ENCODE measurements at places on chromosomes 16 and 17.

GRCh38 chr16:62921904-62922303 lies 885.7 kb upstream of the CDH8 start:
- DNase-seq: no peak

- no peak for DNase-seq
These were observed 217.3 kb upstream of the IRX3 start for GRCh38 chr16:54503856-54504219.

- no peak for DNase-seq
These were observed 562.8 kb upstream of the GOT2 start for GRCh38 chr16:59296888-59297287.

DNA sequence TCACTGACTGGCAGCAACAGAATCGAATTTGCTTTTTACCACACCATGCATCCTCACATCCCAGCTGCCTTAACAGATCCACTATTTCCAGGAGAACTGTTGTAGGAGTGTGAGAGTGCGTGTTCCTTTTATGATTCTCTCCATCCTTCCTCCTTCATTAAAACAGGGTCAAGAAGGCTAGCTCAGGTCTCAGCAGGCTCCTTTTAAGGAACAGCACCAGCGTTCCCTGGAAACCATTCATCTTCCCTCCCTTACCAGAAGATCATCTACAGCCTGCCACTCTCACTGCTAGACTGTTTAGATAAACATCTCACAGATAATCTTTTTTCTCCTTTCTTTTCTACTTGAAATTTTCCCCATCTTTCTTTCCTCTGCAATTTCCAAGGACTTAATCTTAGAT lies 1531.9 kb upstream of the CDH8 start:
- DNase-seq: no peak

DNA sequence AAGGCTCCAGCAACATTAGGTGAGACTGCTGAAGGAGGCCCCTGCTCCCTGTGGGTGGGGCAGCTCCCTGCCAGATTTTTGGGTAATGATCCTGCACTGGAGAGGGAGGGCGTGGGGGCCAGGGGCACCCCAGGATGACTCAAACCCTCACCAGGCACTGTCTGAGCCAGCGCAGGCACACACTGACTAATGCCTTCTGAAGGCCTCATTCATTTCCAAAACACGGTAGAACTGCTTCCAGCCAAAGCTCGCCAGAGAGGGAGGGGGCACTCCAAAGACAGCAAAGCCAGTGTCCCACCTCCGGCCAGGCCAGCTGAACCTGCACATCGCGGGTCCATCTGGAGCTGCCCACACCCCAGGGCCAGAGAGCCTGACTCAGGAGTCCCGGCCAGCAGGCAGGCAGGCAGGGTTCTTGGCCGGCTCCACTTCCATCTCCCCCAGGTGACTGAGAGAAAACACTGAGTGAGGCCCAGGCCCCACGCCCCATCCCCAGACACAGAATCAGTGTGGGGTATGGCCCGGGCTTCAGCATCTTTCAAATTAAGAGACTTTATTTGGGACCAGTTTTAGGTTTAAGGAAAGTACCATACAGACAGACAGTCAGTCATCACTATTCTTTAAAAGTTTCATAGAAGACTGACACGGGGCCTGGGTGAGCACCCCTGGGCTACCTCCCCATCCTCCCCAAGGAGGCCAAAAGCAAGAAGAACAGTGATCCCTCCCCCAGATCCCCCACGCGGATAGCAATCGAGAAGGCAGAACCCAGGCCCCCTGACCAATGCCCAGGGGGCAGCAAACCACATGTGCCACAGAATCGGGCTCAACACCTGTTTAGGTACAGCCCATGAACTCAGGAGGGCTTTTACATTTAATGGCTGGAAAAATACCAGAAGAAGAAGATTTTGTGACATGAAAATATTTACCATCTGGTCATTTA lies 2.3 kb downstream of the PIEZO1 start:
- peak; percentile 43 for DNase-seq

Measured in fibroblast of the conjunctiva (primary cell).